SK-N-DZ (cell line): ENCODE measurements at places on chromosomes 3 and 15.
A peak's percentile ranks its signal among the peaks of the same experiment; 100 is the strongest.

DNA sequence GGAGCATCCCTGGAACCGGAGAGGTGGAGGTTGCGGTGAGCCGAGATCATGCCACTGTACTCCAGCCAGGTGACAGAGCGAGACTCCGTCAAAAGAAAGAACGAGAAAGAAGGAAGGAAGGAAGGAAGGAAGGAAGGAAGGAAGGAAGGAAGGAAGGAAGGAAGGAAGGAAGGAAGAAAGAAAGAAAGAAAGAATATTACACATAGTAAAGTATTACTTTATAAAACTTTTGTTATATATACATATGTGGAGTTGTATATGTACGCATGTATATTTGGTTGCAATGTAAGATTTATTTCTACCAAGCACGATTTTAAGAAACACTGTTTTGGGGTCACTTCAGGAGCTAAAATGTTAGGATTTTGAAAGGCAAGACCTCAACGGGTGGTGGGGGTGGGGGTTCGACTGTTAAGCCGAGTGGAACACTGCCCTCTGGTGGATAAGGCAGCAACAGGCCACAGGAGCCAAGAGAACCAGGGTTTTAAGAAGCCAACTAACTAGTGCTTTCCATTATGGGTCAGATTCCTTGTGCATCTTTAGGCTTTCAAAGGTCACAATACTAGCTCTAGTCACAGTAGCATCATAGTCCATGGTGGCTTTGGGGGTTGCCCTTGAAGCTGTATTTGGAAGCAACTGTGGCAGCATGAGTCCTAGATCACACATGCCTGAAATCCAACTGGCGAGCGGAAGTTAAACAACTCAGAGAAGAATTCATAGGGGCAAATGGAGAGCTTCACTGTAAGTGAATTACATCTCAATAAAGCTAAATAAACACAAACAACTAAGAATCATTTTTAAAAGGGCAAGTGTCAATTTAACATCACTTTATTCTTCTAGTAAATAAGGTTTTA, 22.5 kb downstream of the GLB1 start:
- DNase-seq, result peak; percentile 71

- DNase-seq, result no peak
These were observed 9.4 kb downstream of the NT5DC2 start for GRCh38 chr3:52524258-52524751.

DNA sequence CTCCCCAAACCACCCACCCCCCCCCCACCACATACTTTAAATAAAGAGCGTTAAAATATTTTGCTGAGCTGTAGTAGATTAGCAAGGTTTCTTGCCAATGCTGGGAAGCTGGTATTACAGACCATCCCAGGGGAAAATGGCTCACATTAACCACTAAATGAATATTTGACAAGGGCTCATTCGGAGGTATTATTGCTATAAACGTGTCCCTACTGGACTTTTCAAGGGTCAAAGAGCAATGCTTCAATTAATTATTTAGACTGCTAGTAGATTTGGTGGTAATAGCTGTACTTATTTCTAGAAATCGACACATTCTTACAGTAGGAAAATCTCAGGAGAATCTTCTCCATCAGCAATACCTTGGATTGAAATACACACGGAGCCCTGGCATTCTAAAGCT, 5.2 kb downstream of the SOX2 start:
- no peak for DNase-seq

- DNase-seq, result no peak
These were observed 30.0 kb downstream of the AP3B2 start for GRCh38 chr15:82679626-82680199.

DNA sequence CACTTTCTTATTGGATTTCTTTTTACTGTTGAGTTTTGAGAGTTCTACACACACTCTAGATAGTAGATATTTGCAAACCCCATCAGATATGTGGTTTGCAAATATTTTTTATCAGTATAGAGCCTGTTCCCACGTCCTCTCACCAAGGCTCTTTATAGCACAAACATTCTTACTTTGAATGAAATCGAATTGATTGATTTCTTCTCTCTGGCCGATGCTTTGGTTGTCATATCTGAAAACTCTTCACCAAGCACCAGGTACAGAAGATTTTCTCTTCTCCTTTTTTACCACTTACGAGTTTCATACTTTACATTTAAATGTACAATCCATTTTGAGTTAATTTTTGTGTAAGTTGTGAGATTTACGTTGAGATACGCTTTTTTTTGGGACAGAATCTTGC, 163.4 kb downstream of the PTPRG start:
- DNase-seq, result no peak

DNA sequence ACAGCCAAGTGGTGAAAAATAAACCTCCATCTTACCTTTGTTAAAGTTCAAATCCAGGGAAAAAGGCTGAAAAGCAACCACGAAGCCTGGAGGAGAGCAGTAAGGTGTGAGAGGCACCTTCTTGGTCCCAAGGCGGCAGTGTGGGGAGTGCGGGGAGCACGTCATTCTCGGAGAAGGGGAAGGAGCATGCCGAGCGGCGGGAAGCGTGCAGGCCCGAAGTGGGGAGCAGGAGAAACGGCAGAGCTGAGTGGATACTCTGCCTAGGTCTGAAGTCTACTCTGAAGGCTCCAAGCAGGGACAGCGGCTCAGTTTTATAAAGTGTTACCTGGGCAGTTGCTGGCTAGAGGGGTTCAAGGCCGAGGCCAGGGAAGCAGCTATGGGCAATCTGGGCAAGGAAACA, 96.9 kb downstream of the RYK start:
- no peak for DNase-seq

DNA sequence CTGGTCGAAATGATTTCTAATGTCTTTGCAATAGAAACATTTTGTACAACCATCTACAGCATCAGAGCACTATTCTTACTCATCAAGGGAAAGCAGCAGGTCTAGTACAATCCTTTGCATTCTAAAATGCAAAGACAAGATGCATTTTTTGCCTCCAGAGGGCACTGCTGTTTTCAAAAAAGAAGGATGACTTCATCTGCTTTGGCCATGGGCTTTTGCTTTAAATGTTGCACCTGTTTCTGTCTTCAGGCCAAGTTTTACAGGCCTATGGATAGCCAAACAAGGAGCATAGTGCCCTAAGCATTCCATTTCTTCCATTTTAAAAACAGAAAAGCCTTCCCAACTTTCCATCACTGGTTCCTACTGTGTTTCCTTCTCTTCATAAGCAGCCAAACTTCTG, 3.4 kb downstream of the PARP9 start:
- peak; percentile 59 for DNase-seq
